ENCODE measurements at places on chromosomes 6 and 20.

- no peak for DNase-seq
Observed at GRCh38 chr20:57528148-57528547, 3.2 kb upstream of the CTCFL start.

DNA sequence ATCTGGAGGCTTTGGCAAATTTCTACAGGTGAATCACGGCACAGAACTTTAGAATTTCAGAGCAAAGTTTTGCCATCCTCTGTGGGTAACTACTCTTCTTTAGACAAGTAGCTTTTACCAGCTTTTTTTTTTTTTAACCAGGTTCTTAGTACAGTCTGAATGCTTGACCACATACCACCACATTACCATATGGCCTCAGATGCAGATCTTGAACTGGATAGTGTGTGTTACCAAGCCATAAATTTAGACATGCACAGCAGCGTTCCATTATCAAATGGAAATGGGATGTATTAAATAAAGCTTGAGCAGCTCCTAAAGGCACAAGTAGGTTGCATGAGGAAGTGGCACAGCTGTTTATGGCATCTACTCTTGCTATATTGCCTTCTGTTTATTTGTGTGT lies 38.3 kb upstream of the PRSS16 start:
- no peak for DNase-seq

- peak; percentile 9 for DNase-seq
Observed at GRCh38 chr6:130019326-130020072, 1.1 kb downstream of the L3MBTL3 start.

- DNase-seq, result no peak
Observed at GRCh38 chr6:38656896-38657295, 17.2 kb upstream of the BTBD9 start.

DNA sequence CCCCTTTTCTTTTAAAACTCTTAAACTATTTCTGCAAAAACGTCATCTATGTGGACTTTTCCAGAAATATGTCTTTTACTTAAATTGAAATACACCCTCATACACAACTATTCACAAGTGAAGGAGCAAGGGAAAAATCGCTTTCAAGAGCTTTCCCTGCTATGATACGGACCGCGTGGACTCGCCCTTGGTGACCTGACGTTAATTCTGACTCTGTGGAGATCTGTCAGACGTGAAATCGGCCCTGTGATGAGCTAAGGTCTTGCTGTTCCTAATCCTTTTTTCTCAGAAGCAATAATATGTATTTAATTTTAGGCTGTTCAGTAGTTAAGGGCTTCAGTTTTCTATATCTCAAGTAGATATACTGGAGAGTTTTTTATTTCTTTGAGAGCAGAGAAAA lies 113.6 kb downstream of the RPP40 start:
- no peak for DNase-seq
